ENCODE measurements at places on chromosomes 12 and 14.

DNA sequence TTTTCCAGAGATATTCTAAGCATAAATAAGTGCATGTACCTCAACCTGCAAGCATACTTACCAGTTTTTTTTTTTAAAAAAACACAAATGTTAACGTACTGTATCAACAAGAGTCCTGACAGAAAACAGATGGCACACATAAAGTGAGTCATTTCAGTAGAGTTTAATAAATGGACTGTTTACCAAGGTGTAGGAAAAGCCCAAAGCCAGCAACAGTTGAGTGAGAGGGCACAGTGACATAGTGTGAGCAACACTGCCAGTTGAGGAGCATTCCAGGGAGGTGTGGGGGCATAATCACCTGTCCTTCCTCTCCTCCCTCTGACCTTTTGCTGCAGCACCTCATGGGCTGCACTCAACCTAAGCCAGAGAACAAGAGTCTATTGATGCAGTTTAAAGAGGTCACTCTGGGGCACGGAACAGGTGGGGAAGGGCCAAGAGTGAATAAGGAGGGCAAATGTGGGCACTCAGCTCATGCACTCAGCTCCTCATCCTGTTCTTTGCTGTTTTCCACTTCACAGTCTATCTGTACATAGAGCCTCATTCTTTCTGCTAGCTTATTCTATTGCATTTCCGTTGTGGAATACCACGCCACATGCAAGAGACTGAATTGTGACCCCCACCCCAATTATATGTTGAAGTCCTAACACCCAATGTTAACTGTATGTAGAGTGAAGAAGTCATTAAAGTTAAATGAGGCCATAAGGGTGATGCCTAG, 29.3 kb downstream of the DHRS2 start:
- DNase-seq = no peak

- no peak for DNase-seq
These were observed 2.4 kb downstream of the MYL2 start for GRCh38 chr12:110917961-110918360.

DNA sequence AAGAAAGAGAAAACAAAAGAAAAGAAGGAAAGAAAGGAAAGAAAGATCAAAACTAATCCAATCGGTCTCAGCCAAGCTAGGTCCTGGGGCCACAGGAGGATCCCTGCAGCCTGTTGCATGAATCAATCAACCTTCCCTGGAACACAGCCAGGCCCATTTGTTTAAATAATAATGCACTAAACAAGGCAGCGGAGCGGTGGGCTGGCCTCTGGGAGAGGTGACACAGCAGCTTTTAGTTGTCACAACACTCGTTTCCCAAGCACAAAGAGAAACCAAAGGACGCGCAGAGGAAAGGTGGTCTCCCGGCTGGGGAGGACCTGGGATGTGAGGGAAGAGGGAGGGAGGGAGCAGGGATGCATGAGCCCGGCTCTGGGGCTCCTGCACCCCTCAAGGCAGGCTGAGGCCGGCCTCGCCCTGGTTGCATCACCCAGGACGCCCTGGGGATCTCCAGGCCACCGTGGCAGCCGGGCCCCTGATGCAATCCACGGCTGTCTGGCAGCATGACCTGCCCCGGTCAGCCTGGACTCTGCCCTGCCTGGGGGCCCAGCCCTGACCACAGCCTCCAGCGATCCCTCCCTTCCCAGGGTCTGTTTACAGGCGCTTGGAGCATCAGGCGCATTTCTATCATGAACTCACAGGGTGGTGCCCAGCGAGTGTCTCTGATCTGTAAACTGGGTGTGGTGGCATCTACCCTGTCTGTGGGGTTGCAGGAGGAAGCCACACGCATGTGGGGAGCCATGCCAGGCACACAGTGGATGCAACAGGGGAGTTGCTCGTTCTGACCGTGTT, 32.5 kb downstream of the MMP17 start:
- no peak for DNase-seq

DNA sequence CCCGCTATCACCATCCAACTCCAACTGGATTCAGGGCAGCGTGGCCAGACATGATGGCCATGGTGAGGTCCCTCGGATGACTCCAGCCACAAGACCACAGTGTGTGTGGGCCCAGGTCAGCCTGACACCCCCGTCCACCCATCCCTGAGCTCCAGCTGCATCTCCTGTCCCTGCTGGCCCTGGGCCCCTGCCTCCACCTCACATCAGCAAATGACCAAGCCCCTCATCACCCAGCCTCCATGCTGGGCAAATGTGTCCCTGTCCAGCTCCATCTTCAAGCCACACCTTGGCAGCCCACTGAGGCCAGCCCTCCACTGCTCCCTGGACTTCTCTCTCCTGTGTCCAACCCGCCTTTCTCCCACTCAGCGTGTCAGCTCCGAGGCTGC, 3.2 kb downstream of the GPR132 start:
- no peak for DNase-seq

- no peak for DNase-seq
These were observed 210.4 kb downstream of the ITPR2 start for GRCh38 chr12:26622601-26623000.

DNA sequence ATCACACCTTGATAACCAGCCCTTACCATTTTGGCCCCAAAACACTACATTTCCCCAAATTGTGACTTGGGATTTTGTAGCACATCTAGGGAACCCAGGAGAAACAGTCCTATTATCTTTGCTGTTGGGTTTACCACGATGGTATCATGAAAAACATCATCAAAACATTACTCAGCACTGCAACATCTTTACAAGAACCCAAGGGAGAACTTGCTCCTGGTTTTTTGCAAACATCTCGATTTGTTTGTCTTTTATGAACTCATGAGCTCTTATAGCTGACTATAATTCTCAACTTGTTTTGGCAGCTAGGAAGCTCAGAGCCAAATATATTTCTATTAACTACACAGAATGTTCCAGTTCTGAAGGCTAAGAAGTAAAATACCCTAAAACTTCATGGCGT, 65.7 kb downstream of the TBX5 start:
- DNase-seq = no peak

- DNase-seq = no peak
These were observed 73.9 kb downstream of the IRF2BPL start for GRCh38 chr14:76954394-76955190.
